Activated CD4-positive, alpha-beta T cell treated with anti-CD3 and anti-CD28 coated beads for 36 hours (primary cell): ENCODE measurements at places on chromosomes 4 and X. TPM values are rescaled to one million over a fixed set of nuclear protein-coding genes. Genes with fewer than 3 reads are reported as not detected.

The NAA11 gene
- not detected for total RNA-seq

The ADRA2C gene
- total RNA-seq, result not detected

The TKTL2 gene
- not detected for total RNA-seq

The IDS gene
- 64.3 TPM for total RNA-seq

The UBE2A gene
- 49.2 TPM for total RNA-seq

The TNIP3 gene
- total RNA-seq, result 3.7 TPM
